ENCODE measurements at places on chromosomes 4 and X. TPM values are rescaled to one million over a fixed set of nuclear protein-coding genes. Genes with fewer than 3 reads are reported as not detected.

The MFAP3L gene
- total RNA-seq, result 5.5 TPM

The ASB12 gene
- not detected for total RNA-seq

The GRK4 gene
- 4.2 TPM for total RNA-seq

The DCAF12L1 gene
- not detected for total RNA-seq

The SLC6A8 gene
- total RNA-seq, result 86.6 TPM

The HSFX2 gene
- total RNA-seq, result not detected

The TCEAL8 gene
- total RNA-seq, result 63.4 TPM

The CXXC4 gene
- total RNA-seq, result 3.5 TPM

The JAKMIP1 gene
- not detected for total RNA-seq

The ARSJ gene
- 28.2 TPM for total RNA-seq

The SOWAHB gene
- 1.8 TPM for total RNA-seq

The CT83 gene
- total RNA-seq, result not detected

The GPR78 gene
- total RNA-seq, result not detected

All from gastroesophageal sphincter (tissue), 4 donors.